ENCODE measurements at places on chromosomes 1 and 21. TPM values are rescaled to one million over a fixed set of nuclear protein-coding genes. Genes with fewer than 3 reads are reported as not detected.
A peak's percentile ranks its signal among the peaks of the same experiment; 100 is the strongest.

Gene PTGFR
- polyA plus RNA-seq: 3.2 TPM

DNA sequence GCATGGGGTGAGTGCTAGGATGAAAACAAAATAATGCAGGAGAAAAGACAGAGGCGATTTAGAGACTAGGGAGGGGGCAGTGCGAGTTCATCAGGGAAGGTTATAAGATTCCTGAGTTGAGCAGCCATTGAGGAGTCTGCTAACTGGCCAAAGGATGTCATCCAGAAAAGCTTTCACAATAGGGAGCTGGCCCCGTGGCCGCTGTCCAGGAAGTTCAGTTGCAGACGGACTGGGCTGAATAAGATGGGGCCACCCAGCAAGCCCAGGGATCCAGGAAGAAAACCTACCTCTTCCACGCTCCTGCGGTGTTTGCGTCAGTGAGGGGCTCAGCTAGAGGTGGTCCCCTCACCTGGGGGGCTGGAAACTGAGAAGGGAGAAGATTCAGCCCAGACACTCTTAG, 4.0 kb upstream of the PKP1 start:
- no peak for DNase-seq

- DNase-seq: no peak
Measured at GRCh38 chr1:230306169-230306568, 120.0 kb downstream of the PGBD5 start.

- DNase-seq: no peak
Measured at GRCh38 chr1:34176830-34177603, at the start of gene C1orf94. Gene C1orf94, plus strand, starts transcription at chr1:34176907. Its CDS starts 883 bp downstream, at chr1:34177790.

Gene CFHR1
- 0.60 TPM for polyA plus RNA-seq

DNA sequence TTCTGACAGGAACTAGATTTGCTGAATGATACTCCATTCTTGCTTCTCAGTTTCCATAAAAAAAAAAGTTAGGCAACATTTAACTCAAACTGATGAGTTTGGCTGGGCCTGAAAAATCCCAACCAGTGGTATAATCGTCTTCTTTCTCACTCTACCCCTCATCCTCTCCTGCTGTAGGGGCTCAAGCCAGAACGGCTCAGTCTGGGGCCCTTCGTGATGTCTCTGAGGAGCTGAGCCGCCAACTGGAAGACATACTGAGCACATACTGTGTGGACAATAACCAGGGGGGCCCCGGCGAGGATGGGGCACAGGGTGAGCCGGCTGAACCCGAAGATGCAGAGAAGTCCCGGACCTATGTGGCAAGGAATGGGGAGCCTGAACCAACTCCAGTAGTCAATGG, 1.6 kb downstream of the TXLNA start:
- no peak for DNase-seq

DNA sequence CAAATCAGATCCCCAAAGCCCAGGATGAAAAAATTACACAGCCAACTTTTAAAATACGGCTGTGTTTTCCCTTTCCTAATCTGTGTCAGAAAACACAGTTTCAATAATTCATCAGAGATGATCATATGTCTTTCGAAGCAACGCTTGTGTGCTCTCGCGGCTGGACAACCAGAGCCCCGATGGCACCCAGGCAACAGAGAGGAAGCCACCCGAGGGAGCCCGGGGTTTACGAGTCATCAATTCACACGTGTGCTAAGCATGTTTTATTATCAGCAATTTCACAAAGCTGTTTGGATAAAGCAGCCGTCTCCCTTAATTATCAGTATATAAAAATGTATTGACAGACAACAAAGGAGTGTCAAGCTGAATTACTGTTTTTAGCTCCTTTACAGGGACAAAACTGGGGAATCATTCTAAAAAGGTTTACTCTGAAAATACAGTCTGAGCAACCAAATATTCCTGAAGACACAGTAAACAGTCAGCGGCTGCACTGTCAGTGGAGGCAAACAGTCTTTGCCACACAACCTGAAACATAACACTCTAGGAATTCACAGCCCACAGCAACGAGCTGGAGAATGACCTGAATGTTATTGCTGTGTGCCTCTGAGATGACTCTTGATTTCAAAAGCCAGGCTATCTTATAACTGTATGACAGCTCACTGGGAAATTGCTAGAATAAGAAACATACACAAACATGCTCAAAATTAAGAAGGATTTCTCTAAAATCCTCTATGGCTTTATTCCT, 201.0 kb downstream of the SIPA1L2 start:
- peak; percentile 42 for DNase-seq

- DNase-seq: no peak
Measured at GRCh38 chr1:30194741-30195423, 528.5 kb downstream of the MATN1 start.

Gene KCNQ4
- 1.4 TPM for polyA plus RNA-seq

DNA sequence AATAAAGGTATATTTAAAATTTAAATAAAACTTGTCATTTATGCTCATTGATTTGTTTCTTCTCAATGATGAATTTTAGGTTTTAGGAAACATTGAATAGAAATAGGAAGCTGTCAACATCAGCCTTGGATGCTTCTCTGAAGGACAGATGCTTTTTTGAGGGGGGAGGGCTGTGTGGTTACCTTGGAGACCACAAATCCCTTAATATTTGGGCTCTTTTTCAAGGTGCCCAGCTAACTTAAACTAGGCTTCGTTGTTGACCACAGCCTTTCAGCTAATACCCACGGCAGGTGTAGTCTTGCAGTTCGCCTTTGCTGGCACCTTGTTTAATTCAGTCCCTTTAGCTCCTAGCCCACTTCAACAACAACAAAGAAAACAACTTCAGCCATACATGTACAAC, 22.5 kb downstream of the TENT5C start:
- DNase-seq: no peak

DNA sequence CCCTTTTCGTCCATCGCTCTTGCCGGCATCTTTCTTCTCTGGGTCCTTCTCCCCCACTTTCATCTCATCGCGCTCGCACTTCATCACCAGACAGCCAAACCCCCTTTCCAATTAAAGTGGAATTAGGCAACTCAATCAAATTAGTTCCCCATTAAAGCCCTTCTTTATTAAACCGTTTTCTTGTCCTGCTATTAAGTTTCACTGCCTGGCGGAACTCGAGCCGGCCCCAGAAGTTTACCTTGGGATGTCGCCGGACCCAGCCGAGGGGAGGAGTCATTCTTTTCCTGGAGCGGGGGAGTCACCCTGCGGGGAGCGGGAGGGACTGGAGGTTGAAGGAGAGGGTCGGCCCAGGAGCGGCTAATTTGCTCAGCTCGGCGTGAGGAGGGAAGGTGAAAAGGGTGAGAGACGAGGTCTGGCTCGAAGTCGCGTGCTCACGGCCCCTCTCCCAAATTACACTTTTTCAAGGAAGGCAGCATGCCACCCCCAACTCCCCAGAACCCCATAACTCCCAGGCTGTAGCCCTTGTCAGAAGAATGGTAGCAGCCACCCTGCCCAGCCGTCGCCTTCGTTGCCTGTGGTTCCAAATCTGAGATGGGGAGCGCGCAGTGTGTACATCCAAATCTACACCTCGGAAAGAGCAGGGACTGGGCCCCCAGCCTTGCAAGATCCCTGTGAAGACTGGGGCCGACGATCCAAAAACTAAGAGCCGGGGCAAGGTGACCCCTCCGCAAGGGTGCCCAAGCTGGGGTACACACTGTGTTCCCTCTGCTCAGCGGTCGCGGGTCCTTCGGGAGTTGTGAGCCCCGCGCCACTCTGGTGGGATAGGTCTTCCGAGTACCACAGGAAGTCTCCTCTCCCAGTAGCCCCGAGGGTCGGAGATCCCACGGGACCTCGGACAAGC, 6.4 kb downstream of the DMRTA2 start:
- no peak for DNase-seq

GRCh38 chr21:26188422-26188821, 17.9 kb upstream of the APP start:
- DNase-seq: no peak

Gene MAP3K21
- polyA plus RNA-seq: 2.6 TPM

GRCh38 chr1:180609643-180610555, 21.9 kb upstream of the XPR1 start:
- no peak for DNase-seq

DNA sequence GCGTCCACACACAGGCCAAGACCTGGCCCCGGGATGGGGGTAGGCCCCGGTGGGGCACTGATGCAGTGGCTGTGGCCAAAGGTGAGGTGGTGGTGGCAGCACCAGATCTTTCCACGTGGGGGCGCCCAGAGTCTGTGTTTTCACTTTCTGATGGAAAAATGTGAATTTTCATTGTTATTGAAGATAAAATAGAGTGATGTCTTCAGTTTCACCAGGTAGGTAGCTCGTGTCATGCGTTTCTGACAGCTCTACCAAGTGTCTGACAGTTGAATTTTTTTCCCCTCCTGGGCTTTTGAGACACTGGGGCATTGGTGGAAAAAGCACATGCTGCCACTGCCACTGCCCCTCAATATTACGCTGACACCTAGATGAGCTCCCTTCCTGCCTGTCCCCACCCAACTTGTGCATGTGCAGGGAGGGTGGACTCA, 40.0 kb upstream of the MAGOH start:
- DNase-seq: no peak

Gene LCE1E
- polyA plus RNA-seq: not detected

DNA sequence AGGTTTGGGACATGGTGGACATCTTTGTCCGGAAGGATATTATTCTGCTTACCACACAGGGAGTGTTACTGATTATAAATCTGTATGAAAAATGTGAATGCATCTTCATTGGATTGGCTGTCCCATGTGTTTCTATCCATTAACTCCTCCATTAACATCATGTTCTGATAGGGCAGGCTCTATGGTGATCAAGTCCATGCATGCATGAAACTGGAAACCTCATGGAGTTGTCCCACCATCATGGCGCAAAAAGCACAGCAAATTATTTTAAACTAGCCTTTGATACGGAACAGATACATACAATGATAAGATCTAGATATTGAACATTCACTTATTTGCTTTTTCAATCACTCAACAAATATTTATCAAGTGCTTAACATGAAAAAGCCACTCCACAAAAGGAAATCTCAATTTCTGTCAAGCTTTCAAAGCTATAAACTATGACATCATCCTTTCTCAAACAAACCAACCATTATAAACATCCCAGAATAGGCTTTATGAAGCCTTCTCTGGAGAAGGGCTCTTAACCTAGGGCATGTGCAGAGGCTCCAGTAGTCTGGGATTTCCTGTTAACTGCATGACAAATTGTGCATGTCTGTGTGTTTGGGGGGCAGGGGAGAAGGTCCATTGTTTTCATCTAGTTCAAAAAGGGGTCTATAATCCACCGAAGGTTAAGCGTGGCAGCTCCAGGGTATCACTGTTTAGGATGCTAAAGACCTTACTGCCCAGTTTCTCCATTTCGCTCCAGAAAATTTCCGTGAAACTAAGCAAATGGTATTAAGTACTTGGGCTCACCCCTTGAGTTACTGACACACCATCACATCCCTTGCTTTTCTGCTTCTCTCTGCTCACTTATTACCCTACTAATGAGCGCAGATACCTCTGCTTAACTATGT, 46.1 kb downstream of the ADAMTS1 start:
- DNase-seq: no peak

Gene SERINC2
- polyA plus RNA-seq: 51.2 TPM
